ENCODE measurements at places on chromosomes 1 and 21.
A peak's percentile ranks its signal among the peaks of the same experiment; 100 is the strongest.

GRCh38 chr1:81155131-81155530 lies 645.6 kb upstream of the ADGRL2 start:
- DNase-seq, result no peak

DNA sequence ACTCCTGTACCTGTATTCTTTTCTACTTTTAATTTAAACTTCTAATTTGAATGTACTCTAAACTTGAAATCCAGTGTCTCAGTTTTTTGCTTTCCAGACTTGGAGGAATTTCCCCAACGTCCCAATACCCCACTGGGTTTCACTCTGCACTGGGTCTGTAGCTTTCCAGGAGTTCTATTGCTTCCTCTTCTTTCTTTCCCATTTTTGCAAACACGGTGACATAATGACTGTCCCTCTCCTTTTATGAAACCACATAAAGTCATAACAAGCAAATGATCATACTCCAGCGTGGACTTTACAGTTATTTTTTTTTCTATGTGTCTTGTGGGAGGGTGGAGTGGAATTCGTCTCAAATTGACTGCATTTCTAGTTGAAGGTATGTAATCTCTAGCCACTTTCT lies 97.1 kb downstream of the FASLG start:
- no peak for DNase-seq

DNA sequence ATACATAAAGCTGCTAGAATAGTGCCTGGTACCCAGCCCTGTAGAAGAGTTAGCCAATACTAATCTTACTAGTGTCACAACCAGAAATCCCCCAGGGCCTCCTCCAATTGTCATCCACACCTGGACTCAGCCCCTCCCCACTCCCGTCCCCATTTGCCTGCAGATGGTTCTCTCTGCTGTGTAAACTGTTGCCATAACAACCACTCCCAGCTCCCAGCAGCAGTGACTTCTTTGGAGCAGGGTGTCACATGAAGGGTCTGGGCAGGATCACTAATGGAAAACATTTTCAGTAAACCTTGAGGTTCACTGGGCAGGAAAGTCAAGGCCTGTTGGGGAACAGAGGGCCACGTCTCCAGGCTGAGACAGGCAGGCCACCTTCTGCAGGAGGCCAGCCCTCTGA lies 126.0 kb upstream of the IPO9 start:
- no peak for DNase-seq

GRCh38 chr1:166884040-166884642 lies 8.1 kb upstream of the TADA1 start:
- DNase-seq, result peak; percentile 32

GRCh38 chr1:195664628-195665027 lies 943.6 kb downstream of the KCNT2 start:
- no peak for DNase-seq

DNA sequence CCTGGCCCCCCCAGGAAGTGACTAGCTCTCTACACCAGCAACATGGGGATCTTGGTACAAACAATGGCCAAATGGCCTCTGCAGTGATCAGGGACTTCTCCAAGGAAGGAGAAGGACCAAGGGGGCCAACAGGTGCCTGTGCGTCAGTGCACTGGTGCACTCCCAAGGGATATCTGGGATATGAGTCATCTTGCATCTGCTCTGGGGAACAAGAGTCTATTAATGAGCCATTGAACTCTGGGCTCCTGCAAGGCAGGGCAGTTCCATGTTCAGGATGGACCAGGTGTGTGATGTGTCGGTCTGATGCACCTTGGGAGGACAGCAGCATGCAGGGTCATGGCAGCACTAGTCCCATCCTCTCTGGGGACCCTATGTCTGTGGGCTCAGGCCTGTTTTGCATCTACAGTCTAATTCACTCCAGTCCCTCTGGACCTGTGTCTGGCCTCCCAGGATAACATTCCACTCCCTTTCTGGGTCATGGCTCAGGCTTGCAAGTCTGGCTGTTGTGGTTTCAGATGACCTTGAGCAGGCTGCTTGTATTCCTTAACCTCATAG lies 125.3 kb downstream of the TRABD2B start:
- DNase-seq, result no peak

DNA sequence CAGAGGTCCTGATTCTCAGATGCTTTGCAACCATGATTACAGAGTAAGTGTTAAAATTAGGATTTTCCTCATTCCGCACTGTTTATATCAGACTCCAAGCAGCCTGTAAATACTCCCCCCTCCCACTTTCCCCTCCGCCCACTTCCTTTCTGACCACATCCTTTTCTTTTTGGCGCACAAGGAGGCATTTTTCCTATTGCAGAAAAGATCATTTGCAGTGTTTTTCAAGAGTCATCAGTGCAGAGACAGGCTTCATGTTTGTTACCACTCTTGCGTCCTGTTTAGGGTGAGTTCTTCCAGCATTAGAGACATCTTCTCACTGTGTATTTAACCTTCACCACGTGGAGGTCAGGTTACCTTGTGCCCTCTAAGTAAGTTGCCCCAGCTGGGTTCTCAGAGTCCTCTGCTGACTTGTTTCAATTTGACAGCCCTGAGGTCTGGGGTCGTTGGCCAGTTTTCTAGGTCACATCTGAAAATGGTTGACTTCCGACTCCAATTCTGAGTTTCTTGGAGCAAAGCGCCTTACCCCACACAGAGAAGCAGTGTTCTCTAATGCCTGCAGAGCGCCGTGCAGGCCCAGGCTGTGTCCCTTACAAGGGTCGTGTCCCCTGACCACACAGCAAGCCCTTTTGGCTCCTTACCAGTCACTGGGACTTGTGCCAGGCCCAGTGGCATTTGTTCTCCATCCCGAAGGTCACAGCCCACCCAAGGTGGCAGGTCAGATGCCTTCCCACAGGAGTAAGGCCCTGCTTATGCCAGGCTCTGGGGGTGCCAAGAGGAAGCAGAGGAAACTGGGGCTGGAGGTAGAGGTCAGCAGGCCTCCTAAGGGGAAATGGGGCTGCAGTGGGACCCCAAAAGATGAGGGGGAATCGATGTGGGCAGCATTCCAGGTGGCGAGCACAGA lies 85.6 kb downstream of the FAM78B start:
- no peak for DNase-seq

DNA sequence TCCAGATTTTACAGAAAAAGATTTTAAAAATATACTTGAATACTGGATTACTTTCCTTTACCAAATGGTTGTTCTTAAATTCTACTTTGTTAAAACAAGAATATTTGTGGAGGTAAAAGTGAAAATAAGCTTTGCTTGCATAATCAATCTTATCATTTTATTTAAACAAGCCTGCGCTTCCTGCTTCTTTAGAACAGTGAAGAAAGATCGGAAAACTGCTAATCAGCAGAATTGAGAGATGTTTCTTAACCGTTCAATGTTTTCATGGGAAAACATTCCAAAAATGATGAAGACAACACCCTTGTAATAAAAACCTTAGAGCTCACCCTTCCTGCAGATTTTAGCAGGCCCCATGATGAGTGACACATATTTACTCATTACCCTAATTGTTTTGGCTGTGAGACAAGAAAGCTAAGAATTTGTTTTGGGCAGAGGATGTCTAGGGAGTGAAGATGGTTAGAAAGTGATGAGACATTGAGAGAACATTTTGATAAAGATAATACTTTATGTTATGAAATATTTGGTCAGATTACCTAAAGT lies 72.6 kb downstream of the TPR start:
- DNase-seq, result no peak

DNA sequence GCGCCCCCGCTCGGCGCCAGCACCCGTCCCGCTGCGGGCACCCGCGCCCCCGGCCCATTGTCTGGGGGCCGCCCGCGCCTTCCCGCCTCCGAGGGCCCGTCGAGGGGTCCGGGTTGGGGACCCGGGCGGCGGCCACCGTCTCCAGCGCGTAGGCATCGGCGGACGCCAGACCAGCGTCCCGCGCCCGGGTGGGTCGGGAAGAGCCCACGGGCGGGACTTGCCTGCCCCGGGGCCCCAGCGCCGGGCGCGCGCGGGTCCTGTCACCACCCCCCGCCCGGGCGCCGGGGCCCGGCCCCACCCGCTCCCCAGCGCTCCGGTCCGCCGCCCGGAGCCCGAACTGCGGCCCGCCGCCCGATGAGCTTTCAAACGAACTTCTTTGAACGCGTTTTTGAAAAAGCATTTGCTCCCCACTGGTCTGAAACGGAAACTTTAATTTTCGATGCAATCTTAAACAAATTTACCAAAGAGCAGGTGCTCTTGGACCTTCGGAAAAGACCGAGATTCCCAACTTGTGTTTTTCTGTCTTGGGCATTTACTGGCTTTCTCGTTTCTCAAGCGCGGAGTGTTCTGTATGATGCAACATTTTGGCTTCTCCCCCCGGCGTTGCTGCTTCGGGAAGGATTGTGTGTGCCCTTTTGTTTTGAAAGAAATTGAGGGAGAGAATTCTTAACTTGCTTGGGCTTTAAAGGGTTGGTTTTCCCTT lies 615 bp downstream of the CLIC4 start:
- no peak for DNase-seq

DNA sequence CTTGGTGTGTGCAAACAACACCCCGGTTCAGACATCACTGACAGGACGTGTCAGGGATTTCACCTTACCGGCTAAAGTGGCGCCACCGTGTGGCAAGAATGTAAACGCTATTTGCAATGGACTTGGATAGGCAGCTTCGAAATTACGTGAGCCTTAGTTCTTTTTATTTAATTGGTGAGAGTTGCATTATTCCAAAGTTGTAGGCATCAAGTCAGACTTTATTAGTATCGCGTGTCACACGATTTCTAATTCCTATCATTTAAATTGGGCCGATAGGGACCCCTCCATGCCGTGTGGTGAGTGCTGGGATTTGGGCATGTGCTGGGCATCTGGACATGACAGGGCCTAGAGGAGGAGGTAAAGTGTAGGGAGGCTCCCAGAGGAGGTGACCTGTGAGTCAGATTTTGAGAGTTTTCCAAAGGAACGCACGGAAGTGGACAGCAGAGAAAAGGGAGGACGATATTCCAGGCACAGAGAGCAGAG lies 14.5 kb upstream of the CPT2 start:
- peak; percentile 81 for DNase-seq

DNA sequence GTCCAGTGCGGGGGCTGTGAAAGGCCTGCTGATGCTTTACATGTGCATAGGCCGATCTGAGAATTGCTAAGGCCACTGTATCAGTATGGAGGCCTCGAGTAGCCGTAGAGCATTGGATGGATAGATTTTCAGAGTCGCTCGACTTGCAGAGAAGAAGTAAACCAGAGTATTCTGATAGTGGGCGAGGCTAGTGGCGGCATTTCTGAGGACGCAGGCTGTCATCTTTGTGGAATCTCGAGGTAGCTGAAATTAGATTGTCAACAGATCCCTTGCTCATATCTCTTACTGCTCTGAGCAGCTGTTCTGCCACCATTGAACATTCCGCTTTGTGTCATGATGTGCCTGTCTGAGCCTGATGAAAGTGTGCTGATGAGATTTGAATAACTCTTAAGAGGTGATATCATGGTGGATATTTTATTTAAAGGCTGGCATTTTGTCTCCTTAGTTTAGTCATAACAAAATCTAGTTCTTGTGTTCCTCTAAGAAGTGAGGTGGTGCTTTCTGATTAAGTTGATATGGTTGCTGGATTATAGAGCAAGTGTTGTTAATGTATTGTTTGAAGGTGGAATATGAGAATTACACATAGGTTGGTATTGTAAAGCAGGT lies 1.5 kb downstream of the KIF1B start:
- DNase-seq, result no peak

DNA sequence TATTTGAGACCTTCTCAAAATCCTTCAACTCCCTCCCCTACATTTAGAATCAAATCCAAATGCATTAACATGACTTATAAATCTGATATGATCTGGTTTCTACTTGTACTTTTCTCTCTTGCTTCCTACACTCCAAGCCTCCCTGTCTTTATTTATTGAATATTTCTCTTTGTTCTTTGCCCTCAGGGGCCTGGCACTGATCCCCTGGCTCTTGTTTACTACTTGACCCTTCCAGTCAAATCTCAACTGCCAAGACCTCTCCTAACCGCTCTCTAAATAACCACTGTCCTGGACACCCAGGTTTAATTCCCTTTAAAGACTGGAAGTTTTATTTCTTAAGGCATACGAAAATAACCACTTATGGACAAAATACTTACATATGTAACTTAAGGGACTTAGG lies 248.9 kb downstream of the CHRM3 start:
- no peak for DNase-seq

DNA sequence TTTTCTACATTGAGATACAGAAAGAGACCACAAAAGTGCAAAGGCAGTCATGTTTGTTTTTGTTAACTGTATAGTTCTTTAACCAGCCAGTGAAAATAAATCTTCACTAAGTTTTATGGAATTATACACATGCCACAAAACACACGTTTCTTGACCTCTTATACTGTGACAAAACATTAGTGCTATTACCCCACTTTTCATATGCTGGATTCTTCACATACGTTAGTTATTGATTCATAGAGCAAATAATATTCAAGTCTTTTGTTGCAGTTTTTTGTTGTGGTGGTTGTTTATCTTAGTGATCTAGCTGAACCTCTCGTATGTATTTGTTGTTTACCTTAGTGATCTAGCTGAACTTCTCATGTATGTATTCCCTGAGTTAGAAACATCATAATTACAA lies 28.0 kb downstream of the LYPLAL1 start:
- no peak for DNase-seq

DNA sequence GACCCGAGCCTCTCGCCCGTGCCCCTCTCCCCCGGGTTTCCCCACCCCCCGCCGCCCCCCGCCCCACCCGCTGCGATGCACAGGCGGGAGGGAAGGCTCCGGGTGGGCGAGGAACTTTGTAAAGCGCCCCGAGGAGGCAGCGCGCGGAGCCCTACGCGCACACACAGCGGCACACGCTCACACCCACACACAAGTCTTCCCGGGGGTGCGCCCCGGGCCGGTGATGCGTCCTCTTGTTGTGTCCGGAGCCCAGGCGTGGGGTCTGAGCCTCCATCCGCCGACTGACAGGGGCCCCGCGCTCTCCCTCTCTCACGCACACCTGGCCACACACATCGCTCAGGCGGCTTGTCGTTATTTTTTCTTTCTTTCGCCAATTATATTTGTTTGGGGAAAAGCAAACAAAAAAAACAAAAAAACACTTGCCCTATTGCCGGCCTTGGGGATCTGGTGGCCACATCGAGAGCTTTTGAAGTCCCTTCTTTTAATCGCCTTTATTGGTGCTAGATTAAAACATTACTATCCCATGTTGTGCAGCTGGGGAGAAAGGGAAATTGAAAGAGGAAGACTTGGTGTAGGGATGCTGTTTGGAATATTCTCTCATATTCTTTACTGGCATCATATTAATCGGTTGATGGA lies 770 bp downstream of the NTNG1 start:
- no peak for DNase-seq

- DNase-seq, result no peak
Observed at GRCh38 chr1:58119971-58120370, 426.6 kb downstream of the OMA1 start.

DNA sequence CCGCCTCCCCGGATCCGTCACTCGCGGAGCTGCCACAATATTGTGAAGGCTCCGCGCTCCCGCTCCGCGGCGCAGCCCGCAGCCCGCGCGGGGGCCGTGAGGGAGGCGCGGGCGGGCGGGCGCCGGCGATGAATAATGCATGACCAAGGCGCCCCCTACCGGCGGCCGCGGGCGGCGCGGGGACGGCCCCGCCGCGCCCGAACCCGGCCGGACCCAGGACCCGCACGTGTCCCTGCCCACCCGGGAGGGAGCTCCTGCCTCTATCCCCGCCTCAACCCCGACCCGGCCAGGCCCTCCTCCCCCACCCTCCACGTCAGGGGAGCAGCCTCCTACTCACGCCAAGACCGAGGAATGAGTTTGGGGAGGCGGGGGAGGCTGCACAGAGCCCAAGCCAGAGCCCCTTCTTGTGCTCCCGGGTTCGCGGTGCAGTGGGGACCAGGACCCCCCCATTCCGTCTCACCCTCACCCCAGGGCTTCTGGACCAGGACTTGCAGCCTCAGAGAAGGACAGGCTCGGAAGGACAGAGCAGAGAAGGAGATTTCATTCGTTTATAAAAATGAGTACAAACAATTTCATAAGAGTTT lies 70.8 kb upstream of the CASZ1 start:
- peak; percentile 40 for DNase-seq
